ENCODE measurements at places on chromosomes 11 and 22.

- DNase-seq, result no peak
These were observed 73.7 kb downstream of the JAM3 start for GRCh38 chr11:134142536-134142935.

DNA sequence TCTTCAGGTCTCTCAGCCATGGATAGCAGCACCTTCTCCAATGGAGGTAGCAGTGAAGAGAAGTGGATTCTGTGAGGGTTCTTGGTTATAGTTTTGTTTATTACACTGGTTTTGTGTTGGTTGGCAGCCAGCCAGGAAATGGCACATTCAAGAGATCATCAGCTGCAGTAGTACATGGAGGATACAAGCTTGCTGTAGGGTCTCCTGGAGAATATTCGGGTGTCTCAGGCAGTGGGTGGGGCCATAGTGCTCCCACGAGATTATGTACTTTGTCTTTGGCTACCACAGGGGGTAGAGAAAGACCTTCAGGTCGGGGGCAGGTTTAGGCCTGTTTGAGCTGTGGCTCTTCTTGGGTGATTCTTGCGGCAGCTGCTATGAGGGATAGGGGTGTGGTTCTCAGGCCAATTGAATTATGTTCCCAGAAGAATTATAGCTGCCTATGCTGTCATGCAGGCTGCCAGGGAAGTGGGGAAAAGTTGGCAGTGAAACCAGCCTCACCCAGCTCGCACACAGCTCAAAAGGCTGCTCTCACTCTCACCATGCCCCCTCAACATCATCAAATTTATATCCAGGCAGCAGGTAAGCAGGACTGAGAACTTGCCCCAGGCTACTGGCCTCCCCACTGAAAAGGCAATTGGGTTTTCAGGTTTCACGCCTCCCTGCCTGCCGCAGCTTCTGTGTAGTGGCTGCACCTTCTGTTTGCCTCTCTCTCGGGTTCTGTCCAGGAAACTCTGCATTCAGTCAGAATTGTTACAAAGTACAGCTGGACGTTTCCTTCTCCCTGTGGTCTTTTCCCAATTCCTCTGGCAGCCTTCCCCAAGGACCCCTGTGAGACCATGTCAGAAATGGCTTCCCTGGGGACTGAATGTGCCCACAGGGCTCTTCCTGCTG is 435.5 kb downstream of the LUZP2 start:
- no peak for DNase-seq

DNA sequence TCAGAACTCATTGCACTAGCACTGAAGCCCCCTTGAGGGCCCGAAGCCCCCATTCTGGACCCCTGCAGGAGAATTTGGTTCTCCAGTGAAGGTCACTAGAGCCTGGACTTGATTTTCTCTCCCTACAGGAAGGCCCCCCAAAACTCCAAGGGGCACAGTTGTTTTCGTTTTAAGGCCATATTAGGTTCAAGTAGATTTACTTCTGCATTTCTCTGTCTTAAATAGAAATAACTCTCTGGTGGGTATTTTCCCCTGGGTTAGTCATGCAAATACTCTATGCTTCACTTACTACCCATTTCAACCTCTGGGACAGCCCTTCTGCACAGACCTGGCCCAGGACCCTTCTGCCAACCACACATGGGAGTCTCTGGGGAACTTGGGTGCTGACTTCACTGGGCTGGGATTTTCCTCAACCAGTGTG is 41.6 kb downstream of the WEE1 start:
- DNase-seq, result no peak

DNA sequence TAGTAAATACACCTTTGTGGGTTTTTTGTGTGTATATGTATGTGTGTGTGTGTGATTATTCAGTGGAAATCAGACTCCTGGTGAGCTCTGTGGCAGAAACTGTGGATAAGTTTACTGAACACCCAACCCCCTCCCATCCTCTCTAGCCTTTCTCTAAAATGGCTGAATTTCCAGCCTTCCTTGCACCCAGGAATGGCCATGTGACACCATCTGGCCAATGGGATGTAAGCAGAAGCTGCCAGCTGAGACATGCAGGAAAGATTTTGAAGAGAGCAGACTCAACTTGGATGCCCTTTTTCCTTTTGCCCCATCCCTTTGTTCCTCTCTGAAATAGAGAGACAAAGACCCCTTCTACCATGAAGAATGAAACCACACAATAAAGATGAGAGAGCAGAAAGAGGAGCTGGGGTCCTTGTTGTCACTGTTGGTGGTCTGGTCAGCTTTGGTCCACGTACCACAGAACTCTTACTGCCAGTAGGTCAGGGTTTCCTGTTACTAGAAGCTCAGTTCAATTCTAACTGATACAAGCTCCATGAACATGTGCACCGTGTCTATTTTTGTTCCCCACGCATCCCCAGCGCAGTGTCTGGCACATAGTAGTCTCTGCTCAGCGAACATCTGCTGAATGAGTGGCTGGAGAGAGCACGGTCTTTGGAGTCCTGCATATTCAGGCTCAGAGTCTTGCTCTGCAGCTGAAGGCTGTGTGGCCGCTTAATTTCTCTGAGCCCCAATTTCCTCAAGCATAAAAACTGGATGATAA is 57.5 kb downstream of the SEZ6L start:
- no peak for DNase-seq

- no peak for DNase-seq
These were observed 70.1 kb downstream of the PDE3B start for GRCh38 chr11:14713496-14714244.

Measured in activated CD4-positive, CD25-positive, alpha-beta regulatory T cell (primary cell).